Spinal cord (tissue), 10 donors: ENCODE measurements at places on chromosomes 7 and 10.

DNA sequence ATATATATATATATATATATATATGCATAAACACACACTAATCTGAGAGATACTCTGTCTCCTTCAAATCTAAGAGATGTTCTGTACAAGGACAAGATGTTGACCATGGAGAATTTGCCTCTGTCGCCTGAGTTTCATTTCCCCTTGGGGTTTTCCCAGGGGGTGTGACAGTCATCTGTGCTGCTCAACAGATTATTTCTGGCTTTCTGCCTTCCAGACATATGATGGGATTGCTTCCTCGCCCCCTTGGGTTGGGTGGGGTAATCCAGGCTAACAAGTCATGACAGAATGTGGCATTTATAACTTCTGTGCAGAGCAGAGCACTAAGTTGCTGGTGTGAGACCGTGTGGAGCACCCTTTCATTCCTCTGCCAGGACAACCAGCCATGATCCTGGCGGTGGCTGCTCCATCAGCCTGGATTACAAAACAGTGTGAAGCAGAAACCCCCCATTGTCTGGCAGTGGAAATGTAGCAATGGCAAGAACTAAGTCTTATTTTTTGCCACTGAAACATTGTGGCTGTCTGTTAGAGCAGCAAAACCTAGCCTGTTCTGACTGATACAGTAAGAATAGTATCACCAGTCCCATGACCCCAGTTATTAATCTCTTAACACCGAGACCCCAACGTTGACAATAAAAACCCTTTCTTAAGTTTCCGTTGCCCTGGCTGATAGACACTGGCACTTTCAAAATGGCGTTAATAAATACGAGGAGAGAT is 13.7 kb upstream of the USP6NL start:
- DNase-seq, result no peak

DNA sequence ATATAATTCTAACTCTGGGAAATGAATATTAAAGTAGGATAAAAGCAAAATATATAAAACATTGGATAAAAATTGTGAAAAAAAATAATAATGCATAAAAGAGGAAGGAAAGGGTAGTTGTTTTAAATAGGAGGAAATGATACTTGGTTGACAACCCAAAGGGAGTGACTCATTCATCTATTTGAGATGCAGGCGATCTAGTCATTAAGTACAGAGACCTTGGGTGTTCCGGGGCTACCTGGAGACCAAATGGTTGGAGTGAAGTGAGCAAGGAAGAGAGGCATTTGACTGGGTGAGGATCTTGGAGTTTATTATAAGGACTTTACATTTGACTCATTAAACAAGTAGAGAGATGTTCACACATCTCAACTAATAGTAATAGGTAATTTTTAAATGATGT is 111.0 kb downstream of the LRRTM3 start:
- no peak for DNase-seq

- DNase-seq, result no peak
Measured at GRCh38 chr7:123198111-123198510, 1.7 kb downstream of the SLC13A1 start.

- DNase-seq, result no peak
Measured at GRCh38 chr10:44923611-44924010, 12.5 kb downstream of the TMEM72 start.

- no peak for DNase-seq
Measured at GRCh38 chr10:95176101-95176500, 17.9 kb upstream of the ACSM6 start.

- DNase-seq, result no peak
Measured at GRCh38 chr10:69213591-69214311, 6.4 kb upstream of the HKDC1 start.

GRCh38 chr10:16646181-16647059 is 124.7 kb upstream of the C1QL3 start:
- DNase-seq, result no peak

GRCh38 chr7:151088856-151089699 is 2.8 kb downstream of the AGAP3 start:
- no peak for DNase-seq

DNA sequence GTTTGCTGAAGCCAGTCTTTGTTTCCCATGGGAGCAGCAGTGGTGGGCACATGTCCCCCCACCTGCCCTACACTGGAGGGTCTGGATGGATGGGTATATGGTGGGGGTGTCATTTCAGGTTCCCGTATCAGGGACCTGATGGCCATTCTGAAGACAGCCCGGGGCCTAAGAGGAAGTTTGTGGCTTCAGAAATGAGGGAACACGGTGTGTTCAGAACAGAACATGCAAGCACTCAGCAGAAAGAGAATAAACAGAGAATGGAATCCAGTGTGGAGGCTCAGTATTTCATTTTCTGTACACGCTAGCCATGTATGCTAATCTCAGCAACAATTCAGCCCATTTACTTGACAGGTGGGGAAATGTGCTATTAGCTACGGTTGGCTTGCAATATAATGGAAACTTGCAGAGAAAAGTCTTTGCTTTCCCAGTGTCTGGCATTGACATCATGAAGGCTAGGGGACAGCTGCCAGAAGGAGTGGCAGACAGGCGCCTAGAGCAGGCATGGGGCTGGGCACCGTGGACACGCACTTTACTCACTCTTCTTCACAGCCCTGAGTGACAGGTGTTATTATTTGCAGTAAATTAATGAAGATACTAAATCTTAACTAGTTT is 98.6 kb downstream of the ELMO1 start:
- DNase-seq, result no peak

DNA sequence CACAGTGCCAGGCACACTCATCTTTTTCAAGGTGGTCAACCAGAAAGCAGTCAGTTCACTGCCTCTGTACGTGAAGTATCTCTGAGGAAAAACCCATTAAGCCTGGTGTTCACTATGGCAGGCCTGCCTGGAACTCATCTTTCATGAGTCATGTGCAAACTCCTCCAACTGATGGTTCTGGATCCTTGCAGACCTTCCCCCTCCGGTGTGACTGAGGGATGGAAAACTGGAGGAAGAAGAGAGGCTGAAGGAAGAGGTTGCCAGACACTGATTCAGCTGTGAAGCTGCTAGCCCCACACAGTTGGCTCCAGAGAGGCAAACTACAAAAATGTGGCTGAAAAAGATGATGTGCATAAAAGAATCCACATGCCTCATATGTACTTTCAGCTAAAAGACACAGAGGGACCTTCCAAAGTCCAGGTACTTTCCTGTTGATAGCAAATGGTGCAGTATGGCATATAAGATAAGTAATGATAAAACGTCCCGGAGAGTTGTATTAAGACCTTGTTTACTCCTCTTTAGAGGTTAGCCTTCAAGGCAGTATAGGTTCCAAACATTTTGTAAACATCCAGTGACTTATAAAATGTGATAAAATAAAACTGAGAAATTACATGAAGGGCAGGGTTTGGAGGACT is 2.7 kb downstream of the CYP3A5 start:
- DNase-seq, result no peak

DNA sequence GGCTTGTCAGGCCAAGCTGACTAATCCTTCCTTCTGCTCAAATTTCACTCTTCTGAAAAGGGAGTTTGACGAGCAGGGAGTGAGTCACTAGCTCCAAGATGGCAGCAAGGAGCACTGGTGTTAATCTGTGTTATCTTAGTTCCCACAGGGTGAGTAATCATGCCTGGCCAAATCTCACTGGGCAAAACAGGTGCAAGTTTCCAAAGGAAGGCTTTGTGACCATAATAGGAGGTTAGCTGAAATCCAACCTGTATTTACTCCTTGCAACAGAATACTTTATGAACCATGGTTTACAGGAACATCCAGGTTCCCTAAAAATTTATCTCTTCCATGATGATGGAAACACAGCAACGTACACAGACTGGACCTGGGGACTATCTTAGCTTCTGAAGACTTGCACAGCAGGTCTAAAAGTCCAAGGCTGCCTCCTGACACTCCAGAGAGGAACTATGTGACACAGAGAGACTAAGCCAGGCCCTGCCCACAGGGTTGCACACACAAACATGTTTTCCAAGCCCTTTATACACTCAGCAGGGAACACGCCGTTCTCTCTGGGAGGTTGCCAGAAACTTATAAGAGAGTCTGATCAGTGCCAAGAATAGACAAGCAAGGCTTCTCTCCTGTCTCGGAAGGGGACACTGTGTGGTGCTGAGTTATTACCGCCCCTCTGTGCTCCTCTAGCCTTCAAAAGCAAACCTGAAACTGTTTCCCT is 46.3 kb downstream of the PDK4 start:
- DNase-seq, result peak; percentile 83

GRCh38 chr10:51935341-51935740 is 235.9 kb upstream of the CSTF2T start:
- no peak for DNase-seq

- no peak for DNase-seq
Measured at GRCh38 chr10:1244493-1244892, 188.3 kb downstream of the WDR37 start.

DNA sequence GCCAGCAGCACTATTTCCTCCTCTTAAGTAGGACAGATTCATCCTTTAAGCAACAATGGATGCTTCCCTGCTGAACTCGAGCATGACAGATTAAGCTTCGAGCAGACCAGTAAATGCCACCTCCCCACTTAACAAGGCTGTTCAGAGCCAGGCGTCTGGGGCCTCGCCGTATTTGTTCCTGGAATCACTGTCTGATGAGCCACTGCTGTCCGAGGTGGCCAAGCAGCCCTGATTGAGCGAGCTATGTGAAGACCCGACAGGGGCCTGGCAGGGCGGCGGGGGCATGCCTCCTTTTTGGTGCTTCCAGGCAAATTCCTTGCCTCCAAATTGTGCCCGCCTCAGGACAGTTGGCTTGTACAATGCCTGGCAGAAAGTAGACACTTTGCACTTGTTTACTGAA is 862.6 kb downstream of the NRG3 start:
- DNase-seq, result no peak

GRCh38 chr10:84424731-84425167 is 96.4 kb downstream of the CCSER2 start:
- DNase-seq, result peak; percentile 65

DNA sequence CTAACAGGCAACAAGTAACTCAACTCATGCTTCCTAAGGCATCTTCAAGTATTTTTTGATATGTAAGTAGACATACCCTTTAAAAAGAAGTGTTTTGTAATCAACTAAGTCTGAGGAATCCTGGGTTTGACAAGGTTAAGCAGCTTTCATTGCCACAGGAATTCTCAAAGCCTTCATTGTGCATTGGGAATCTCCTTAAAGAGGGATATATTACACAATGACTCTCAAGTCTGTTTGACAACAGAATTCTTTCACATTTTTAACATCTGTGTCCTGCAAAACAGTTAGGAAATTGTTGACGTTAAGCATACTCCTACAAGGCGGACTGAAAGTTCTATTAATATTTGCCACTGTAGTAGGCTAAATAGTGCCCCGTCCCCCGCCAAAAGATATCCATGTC is 71.4 kb downstream of the SGMS1 start:
- no peak for DNase-seq

DNA sequence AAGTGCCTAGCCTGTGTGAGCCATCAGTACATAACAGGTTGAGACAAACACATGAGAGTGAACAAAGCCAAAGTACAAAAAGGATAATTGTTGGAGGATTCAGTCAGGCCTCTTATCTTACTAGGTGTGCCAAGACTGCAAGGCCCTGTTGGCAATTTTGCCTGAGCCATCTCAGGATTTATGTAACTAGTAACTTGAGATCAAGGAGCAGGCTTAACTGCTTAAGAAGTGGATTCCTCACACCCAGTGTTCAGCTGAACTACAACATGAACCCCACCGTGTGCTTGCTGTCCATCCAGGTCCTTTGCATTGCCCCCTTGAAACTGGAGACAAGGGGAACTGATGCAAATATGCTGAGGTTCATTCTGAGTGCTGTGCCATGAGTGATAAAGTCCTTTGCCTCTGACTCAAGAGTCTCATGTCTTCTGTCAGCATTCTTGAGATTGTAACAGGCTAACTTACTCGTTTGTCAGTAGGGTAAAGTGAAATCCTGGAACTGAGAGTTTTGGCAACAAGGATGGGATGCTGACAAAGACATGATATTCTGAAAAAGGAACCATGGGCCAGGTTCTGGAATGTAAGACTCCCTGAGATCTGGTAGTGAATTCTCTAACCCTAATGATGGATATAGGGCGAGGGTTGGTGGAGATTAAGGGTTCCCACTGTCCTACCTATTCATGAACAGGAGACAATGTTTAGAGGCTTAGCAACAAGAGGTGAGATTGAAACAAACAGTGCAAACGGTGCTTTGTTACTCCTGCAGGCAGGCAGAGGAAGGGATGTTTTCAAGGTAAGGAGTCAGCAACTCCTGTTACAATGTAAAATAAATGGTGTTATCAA is 44.1 kb upstream of the GATAD1 start:
- DNase-seq, result no peak

GRCh38 chr7:1264345-1265280 is 31.9 kb downstream of the UNCX start:
- no peak for DNase-seq
